Activated CD8-positive, alpha-beta memory T cell treated with anti-CD3 and anti-CD28 coated beads for 24 hours (primary cell): ENCODE measurements at places on chromosomes 12 and 14.
A peak's percentile ranks its signal among the peaks of the same experiment; 100 is the strongest.

DNA sequence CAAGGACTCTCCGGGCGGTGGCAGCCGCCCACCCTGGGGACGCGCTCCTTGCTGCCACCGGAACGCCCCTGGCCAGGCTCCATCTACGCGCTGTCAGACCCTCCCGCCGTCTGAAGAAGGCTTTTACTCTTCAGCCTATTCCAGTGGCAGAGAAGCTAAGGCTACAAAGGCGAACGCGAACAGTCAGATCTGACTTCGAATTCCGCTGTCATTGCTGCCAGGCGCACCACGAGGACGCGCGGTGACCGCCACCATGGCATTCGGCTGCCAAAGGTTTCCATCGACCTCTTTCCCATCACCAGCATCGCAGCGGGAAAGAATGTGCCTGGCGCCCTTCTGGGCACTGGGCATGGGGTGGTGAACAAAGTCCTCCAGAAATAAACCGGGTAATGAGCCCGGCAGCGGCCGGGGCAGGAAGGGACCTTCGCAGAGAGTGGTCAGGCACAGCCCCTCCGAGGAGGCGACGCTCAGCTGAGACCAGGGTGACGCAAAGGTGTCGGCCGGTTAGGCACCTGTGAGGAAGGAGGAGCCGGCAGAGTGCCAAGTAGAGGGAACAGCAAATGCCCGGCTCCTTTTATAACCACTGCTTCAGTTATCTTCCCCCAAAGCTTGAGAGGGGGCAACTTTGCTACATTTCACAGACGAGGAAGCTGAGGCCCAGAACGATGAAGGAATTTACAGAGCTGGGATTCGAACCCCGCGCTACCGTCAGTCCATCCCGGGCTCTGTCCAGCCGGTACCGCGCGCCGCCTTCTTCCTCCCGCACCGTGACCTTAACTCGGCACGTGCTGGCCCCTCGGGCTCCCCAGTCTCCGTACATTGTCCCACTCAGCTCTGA, 1.9 kb upstream of the RFX4 start:
- DNase-seq = no peak

- DNase-seq = no peak
Measured at GRCh38 chr14:56979936-56980335, 169.7 kb upstream of the OTX2 start.

DNA sequence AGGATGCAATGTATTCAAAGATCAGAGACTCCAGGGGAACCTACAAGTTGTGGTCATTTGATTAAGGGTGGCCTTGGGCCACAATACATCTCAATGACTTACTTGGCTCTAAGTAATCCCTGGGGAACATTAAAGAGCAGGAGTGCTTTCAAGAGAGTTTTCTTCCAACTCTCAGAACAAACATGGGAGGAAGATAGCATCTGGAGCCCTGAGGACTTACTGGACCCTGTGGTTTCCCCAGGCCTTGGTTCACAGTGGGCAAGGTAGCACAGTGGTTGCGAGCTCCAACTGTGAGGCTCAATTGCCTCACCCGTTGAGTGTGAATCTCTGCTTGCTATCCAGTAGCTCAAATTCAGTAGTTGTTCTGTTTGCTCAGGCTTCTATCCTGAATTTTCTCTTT, 32.4 kb downstream of the STXBP6 start:
- DNase-seq = no peak

GRCh38 chr14:20792556-20792955, 10.1 kb downstream of the RNASE1 start:
- DNase-seq = no peak

DNA sequence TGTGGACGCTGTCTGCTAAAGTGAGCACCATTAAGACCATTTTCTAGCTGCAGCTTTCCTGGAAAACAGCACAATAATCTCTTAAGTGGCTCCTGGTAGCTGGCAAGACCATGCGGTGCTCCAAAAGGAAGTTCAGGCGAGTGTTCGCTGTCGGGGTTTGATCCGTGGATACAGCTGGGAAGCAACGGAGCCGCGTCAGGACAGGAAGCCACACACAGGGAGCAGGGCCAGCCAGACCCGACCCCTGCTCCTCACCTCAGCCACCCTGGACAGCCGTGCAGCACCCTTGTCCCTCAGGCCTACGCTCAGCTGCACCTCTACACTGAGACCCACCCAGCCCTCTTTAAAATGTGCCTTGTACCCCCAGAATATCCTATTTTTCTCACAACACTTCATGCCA, 19.4 kb downstream of the ZFYVE21 start:
- no peak for DNase-seq

- DNase-seq = no peak
Measured at GRCh38 chr14:106419376-106419965, 893.1 kb downstream of the TMEM121 start.

DNA sequence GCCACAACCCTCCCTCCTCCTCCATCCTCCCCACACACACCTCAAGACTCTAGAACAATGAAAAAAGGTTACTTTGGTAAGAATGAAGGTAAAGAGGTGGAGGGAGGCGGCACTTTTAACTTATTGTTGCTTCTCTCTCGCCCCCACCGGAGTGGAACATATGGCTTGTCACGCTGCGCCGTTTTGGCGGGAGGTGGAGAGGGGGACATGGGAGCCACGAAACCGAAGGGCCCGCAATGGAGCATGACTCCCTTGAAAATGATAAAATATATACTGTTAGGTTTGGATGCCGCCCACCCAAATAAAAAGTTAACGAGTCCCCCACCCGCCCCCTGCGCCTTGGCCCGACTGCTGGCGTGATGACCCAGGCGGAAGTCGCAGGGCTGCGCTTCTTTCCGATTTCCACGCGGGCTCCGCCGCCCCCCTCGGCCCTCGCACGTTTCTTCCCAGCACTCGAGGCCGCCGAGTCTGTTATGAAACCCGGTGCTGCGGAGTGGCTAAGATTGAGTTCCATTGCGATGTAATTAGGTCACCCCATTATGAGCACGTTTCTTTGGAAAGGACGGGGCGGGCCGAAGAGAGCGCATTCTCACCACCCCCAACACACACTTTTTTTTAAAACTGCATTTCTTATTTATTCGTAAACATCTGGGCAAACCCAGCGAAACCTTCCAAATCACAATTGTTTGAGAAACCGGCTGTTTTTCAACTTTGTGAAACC, 1.4 kb upstream of the ZFP36L1 start:
- DNase-seq = peak; percentile 93

GRCh38 chr12:111401167-111401605, 4.5 kb upstream of the SH2B3 start:
- no peak for DNase-seq

GRCh38 chr14:20578784-20579502, 8.9 kb downstream of the RNASE11 start:
- DNase-seq = no peak

DNA sequence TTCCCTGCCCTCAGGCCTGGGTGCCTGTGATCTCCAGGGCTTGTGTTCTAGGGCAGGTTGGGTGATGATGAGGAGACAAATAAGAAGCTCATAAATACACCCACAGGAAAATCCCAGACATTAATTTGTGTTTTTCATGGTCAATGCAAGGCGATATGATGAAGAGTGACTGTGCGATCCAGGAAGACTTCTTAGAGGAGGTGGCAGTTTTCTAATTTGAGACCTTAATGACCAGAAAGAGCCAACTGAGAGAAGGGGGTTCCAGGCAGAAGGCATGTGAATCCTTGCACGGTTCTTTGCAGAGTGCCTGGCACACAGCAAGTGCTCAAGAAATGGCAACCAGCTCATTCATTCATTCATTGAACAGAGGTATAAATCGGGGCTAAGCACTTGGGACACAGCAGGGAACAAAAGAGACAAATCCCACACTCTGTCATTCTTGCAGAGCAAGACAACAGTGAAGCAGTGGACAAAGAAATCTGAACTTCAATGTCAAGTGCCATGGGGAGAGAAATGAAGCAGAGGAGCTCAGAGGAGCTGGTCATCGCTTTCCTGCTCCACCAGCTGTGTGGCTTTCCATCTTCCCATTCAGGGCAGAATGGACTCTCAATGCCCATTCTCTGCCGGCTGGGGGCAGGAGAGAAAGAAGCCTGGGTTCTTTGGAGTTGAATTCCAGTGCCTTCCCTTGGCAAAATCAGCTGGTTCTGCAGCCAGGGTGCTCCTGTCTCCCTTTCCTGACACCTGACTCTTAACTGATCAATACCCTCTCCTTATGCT, 128.3 kb downstream of the AACS start:
- no peak for DNase-seq

DNA sequence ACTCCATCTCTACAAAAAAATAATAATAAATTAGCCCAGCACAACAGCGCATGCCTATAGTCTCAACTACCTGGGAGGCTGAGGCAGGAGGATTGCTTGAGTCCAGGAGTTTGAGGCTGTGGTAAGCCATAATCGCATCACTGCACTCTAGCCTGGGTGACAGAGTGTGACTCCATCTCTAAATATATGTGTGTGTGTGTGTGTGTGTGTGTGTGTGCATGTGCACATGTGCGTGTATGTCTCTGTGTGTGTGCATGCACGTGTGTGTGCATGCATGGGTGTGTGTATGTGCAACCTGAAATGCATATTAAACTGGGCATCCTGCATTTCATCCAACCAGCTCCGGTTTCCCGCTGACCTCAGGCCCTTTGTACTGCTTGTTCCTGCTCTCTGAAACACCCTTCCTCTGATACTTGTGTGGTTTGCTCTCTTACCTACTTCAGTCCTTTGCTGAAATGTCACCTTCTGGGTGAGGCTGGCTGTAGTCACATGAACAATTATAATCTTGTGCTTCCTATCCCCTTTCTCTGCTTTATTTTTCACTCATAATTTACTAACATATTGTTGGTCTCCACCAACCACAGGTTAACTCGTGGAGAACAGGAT, 46.9 kb downstream of the PHLDA1 start:
- DNase-seq = no peak

DNA sequence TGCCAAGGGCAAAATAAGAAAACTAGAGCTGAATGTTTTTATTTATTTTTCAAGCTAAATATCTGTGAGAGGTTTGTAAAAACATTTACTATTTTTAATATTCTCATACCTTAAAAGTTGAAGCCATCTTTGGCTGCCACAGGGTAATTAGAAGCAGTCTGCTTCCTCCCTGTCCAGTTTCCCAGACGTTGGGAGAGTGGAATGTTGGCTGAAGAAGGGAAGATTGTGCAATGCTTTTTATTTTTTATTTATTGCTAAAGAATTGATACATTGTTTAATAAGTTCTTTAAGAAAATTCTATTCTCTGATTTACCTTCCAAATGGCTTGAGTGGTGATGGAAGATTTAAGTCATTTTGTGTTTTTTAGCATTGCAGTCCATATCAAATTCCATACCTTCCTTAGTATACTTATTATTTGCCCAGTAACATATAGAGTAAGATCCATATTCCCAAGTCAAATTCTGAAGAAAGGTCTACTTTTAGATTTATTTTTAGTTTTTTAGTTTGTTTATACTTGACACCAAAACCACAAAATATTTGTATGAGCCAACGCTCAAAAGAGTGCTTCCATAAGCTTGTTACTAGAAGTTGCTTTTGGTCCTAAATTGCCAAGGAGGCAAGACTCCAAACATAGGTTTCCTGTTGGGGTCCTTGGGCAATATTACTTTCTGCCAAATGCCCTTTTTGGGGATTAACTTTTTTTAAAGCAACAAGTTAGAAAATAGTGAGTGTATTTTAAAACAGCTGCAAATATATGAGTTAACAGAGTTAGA, 124.0 kb upstream of the CPM start:
- DNase-seq = no peak

- no peak for DNase-seq
Measured at GRCh38 chr12:123645878-123646277, 12.2 kb downstream of the GTF2H3 start.

- no peak for DNase-seq
Measured at GRCh38 chr14:44979273-44979672, 17.3 kb downstream of the TOGARAM1 start.

GRCh38 chr14:57818511-57818910, 47.4 kb downstream of the SLC35F4 start:
- DNase-seq = no peak

GRCh38 chr14:100725587-100726387, 905 bp upstream of the DLK1 start:
- DNase-seq = no peak

DNA sequence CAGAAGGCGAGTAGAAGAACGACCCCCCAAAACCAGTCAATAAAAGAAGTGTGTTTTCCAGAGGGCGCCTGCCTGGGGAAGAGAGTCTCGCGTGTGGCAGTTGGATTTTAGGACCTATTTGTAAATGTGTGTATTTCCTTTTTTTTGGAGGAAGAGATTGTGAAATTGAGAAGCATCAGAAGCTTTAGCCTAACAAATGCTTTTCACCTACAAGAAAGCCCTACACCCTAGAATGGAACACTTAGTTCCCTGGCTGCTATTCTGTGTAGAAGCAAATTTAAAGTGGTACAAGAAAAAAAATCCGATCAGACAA, 1.3 kb downstream of the RCOR1 start:
- no peak for DNase-seq

DNA sequence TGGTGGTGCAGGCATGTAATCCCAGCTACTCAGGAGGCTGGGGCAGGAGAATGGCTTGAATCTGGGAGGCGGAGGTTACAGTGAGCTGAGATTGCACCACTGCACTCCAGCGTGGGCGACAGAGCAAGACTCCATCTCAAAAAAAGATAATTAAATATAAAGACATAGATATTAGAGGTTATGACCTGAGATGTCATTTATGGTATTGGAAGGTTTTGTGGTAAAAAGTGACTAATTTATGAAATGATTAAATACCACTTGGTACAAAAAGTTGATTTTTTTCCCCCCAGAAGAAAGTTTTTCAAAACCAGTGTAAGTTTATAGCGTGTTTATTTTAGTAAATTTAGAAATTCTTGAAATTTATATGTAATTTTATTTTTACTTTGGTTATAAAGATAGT, 4.3 kb downstream of the AEBP2 start:
- DNase-seq = no peak

DNA sequence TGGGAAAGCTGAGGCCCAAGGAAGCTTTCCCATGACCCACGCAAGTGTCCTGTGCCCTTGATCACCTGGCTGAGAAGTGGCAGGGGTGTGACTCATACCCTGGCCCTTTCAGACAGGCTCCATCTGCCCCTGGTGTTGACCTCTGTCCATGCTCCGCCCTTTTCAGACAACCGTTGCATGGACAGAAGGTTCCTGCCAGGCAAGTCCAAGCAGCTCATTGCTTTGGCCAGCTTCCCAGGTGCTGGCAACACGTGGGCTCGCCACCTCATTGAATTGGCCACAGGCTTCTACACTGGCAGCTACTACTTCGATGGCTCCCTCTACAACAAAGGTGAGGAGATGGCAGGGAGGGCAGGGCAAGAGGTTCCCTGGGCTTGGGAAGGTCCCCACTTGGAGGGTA, 103.5 kb downstream of the WSCD2 start:
- no peak for DNase-seq

- DNase-seq = peak; percentile 55
Measured at GRCh38 chr14:68841016-68841809, 48.3 kb upstream of the ZFP36L1 start.

DNA sequence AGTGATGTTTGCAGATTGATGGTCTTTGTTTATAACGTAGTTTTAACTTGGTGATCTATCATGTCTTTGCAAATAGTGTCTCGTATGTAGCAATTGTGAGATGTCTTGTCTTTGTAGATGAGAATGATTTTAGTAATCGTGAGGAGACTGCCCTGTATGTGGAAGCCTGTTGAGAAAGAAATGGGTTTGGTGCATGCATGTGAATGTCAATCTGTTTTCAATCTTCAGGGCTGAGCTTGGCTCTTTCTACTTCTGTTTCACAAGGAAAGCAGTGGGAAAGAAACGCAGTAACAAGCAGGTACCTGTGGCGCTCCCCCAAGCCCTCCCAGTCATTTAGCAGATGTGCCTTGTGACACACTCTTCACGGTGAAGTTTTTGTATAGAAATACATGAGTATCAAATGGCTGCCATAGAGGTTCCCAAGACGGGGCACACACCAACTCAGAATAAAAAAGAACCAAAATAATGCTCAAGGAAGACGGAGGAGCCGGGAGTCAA, 342.8 kb upstream of the DDHD1 start:
- no peak for DNase-seq
